ENCODE measurements at places on chromosomes 2 and 18. TPM values are rescaled to one million over a fixed set of nuclear protein-coding genes. Genes with fewer than 3 reads are reported as not detected.

- DNase-seq: no peak
Measured at GRCh38 chr2:61722318-61722717, 131.5 kb downstream of the FAM161A start.

- DNase-seq: no peak
Measured at GRCh38 chr18:79257480-79257879, 138.2 kb upstream of the NFATC1 start.

GRCh38 chr2:146228020-146228393 is 1616.8 kb upstream of the ACVR2A start:
- DNase-seq: no peak

- DNase-seq: no peak
Measured at GRCh38 chr2:240448387-240449274, 13.2 kb downstream of the GPC1 start.

- DNase-seq: no peak
Measured at GRCh38 chr2:146777181-146777580, 1067.6 kb upstream of the ACVR2A start.

REG1B gene
- not detected for total RNA-seq

LRRTM1 gene
- not detected for total RNA-seq

- no peak for DNase-seq
Measured at GRCh38 chr2:230924470-230925341, at the start of gene GPR55. Gene GPR55, minus strand, starts transcription at chr2:230925242. Its CDS starts 14,280 bp downstream, at chr2:230910962.

STAM2 gene
- total RNA-seq: 39.1 TPM

SKOR2 gene
- not detected for total RNA-seq

ATG9A gene
- 66.0 TPM for total RNA-seq

- DNase-seq: peak; percentile 81
Measured at GRCh38 chr2:54471221-54471711, 15.1 kb downstream of the SPTBN1 start.

DNA sequence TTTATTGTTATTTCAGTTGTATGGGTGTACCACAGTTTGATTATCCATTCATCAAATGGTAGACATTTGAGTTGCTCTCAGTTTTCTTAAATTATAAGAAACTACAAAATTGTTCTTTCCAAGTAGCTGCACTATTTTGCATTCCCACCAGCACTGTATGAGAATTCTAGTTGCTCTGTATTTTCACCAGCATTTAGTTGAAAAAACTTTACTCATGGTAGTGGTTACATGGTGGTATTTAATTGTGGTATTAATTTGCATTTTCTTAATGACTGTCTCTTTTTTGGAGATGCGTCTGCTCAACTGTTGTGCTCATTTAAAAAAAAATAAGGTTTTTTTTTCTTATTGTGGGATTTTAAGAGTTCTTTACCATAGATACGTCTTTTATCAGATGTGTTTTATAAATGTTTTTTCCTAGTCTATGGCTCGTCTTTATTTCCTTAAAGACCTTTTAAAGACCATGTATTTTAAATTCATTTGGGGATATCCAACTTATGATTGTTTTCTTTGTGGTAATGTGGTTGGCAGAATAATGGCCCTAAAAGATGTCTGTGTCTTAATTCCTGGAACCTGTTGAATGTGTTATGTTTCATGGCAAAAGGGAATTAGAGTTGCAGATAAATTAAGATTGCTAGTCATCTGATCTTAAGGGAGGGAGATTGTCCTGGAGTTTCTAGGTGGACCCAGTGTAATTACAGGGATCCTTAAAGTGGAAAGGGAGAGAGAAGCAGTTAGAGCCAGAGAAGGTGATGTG is 37.4 kb downstream of the UBE2F start:
- DNase-seq: no peak

DNA sequence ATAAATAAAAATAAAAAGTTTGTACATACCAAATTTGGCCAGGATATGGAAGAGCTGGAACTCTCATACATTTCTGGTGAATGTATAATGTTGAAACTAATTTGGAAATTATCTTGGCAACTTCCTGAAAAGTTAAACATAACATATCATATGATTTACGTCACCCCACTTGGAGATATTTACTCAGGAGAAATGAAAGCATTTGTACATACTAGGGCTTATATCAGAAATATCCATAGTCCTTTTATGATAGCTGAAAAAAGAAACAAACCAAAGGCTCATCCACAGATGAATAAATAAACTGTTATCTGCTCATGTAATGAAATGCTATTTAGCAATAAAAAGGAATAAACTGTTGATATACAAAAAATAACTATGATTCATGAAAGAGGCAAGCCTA is 318.2 kb upstream of the NRXN1 start:
- DNase-seq: no peak

GRCh38 chr2:212938144-212938793 is 213.1 kb downstream of the IKZF2 start:
- DNase-seq: no peak
